Ovary (tissue), 10 donors: ENCODE measurements at places on chromosomes 2 and 18.

- DNase-seq, result no peak
These were observed 60.7 kb downstream of the RRM2 start for GRCh38 chr2:10183146-10183675.

- peak; percentile 29 for DNase-seq
These were observed 31.4 kb upstream of the TAF1B start for GRCh38 chr2:9811679-9812511.

DNA sequence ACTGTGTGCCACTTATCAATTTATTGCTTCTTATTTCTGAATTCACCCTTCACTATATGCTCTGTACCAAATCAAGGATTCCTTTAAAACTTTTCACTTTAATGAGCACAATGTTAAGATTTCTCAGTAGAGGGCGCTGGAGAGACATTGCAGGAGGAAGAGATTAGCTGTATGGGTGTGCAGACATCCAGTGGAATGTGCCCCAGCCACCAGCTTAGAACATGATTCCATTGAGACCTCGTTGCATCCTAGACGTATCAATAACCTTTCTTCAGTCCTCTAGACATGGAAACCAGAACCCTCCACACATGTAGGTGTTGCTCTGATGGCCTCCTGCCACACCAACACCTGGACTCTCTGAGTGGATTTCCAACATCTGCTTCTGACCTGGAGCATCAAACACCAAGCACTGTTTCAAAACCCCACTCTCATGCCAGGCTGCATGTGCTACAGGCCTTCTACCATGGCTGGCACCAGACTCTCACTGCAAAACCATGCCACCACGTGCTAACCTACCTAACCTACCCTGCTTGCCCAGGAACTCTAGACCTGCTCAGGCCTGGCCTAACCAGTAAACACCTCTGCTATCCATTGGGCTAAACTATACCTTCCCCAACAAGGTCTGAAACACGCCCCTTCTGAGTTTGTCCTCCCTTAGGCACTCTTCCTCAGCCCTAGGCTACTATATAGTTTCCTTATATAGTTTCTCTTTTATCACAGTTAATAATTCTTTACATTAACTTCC lies 633.2 kb upstream of the PKDCC start:
- no peak for DNase-seq

DNA sequence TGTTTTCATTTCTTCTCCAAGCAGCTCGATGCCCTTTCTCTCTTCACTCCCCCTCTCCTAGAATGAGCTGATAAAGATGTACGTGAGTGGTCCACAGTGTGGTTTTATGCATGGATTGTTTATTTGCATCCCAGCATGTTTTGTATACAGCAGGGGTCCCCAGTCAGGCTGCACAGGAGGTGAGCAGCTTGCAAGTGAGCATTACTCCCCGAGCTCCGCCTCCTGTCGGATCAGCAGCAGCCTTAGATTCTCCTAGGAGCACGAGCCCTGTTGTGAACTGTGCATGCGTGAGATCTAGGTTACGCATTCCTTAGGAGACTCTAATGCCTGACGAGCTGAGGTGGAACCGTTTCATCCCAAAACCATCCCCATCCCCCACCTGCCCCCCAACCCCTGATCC lies 262.6 kb downstream of the AGAP1 start:
- DNase-seq, result no peak

GRCh38 chr18:36142751-36143150 lies 13.1 kb downstream of the ELP2 start:
- no peak for DNase-seq

GRCh38 chr2:56515399-56515798 lies 331.6 kb downstream of the CCDC85A start:
- no peak for DNase-seq

DNA sequence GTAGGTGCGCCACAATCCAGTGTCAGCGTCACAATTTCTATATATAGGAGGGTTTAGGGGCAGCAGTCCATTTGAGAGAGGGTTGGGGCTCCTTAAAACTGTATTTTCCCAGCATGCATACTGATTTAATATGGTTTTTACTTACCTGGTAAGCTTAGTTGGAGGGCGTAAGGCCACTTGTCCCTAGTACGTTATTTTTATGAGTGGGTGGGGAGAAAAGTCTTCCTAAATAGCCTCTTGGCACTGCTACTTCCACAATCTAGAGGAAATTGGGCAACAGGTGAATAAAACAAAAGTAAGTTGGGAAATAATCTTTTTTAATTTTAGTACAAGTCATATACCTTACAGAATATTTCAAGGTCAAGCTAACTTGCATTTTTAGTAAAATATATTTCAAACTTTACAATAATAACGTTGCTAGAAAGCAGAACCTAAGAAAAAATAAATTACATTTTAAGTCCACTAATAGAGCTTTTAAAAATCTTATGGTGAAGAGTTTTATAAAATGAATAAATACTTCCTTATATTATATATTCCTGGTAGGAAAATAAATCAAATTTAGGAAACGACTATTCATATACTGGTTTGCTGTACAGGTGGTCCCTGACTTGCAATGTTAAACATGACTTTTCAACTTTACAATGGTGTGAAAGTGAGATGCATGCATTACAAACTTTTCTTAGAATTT lies 20.9 kb downstream of the DHRS9 start:
- no peak for DNase-seq

- DNase-seq, result peak; percentile 79
These were observed 71.7 kb downstream of the HS1BP3 start for GRCh38 chr2:20578895-20579825.

DNA sequence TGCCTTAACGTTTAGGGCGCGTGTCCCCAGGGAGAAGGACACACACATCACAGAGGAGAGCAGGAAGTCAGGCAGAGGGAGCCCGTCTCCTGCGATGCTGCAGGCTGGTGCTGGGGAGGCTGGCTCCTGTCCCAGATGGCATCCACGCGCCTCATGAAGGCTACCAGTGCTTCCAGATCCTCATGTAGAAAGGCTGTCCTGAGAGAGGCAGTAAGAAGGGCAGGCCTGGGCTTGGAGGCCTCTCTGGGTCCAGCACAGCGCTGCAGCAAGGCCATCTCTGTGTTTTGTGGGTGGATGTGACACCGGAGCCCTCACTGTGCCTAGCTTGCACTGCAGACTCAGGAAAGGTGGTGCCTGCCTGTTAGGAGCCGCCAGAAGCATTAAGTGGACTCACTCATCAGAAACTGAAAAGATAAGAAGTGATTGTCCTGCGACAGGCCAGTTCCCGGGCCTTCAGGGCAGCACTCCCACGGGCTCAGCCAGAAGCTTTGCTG lies 62.7 kb downstream of the FAM168B start:
- DNase-seq, result no peak

GRCh38 chr2:241953324-241953928 lies 83.9 kb downstream of the RTP5 start:
- no peak for DNase-seq

DNA sequence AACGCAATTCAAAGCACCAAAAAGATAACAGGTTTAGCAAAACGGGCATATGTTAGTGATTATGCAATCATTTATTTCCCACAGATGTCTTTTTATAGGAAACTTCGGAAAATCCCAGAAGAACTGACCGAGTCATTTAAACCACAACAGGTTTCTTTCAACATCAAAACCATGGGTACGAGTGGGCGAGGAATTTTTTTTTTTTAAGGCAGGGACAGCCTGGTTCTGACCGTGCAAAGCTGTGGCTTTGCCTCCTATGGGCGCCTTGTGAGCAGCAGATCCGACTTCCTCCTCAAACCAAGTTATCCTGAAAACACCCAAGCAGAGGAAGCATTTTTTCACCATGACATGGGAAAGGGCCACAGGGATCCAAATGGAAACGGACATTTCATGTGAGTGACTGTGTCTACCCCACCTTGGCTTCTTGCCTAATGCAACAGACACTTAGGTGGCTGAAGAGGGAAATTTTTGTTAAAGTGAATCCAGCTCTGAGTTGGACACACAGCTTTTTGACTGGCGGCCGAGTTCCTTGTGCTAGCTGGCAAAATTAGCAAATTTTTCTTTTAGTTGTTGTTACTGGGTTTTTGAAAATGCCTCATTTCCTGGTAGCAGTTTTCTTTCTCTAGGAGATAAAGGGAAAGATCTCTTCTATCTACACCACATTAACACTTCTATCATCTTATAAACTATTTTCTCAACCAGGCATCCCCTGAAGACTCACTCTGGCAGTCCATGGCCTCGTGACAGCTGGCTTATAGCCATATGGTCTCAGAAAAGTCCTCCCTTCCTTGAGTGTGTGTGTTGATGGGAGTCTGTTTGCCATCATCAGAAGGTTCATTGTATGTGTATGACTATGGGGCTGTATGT lies 487.4 kb upstream of the ZEB2 start:
- no peak for DNase-seq

- DNase-seq, result no peak
These were observed 811 bp downstream of the ADD2 start for GRCh38 chr2:70767079-70767698.

- DNase-seq, result no peak
These were observed 500 bp downstream of the LIMS1 start for GRCh38 chr2:108534584-108535356.

DNA sequence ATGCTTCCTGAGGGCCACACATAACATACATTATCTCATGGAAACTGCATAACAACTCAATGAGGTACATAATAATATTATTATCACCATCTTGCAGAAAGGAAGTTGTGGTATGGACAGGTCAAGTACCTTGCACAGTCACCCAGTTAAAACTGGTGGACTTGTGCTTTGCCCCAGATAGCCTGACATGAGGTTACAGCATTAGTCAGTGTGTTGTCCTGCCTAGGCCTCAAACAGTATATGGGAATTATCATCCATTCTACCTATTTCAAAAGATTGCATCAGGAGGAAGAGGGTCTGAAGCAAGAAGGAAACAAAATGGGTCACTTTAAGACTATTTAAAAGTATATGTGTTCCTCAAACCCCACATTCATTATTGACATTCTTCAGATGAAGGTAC lies 5.4 kb upstream of the ANTXR1 start:
- DNase-seq, result no peak

DNA sequence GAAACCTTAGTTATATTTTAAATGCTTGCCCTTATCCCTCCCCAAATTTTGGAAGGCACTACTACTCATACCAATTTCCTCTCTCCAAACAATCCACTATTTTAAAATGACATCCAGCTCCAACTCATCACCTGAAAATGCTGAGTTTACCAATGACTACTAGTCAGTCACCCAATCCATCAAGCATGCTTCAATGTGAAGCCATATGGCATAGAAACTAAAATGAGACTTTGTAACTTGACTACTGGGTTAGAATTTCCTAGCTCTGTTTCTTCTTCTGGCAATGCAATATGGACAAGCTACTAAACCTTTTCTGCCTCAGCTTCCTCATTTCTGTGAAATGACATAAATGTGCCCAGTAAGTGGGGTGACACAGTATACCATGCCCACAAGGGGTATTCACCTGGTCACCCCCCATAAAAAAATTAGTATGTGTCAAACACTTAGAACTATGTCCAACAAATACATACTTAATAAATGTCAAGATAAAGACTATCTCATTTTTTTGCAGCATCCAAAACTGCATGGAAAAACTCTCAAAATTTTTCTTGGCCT lies 10.0 kb upstream of the STPG4 start:
- no peak for DNase-seq

GRCh38 chr2:166127217-166128155 lies at the start of gene SCN1A:
TSS of gene SCN1A (minus strand) at chr2:166128020. CDS start at chr2:166073621, 54,399 bp downstream.
- no peak for DNase-seq

DNA sequence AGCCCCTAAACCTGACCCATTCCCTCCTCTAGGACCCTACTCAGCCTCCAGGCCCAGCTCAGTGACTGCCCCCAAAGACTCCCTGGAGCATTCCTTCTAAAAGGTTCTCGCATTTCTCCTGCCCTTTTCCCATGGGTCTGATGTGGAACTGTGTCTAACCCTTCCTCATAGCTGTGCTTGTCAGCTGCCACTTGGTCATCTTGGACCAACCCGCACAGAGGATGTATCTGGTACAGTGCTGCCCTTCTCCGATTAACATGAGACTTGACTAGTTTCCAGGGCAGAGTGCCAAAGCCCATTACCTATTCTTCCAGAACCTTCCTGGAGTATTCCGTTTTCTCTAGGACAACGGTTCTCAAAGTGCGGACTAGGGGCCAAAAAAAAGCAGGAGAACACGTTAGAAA lies 518 bp upstream of the NFU1 start:
- peak; percentile 73 for DNase-seq

DNA sequence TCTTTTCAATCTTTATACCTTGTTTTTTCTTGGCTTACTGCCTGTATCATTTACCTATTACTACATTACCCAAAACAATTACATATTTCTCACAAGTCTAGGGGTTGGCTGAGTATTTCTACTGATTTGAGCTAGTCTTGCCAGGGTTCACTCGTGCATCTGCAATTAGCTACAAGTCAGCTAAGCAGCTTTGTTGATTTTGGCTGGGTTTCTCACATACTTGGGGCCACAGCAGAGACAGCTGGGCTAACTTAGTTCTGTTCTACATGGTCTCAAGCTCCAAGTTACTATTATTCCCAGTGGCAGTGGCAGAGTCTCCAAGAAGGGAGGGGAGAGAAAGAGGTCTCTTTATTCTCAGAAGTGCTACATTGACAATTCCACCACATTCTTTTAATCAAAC lies 54.7 kb upstream of the SP5 start:
- no peak for DNase-seq

DNA sequence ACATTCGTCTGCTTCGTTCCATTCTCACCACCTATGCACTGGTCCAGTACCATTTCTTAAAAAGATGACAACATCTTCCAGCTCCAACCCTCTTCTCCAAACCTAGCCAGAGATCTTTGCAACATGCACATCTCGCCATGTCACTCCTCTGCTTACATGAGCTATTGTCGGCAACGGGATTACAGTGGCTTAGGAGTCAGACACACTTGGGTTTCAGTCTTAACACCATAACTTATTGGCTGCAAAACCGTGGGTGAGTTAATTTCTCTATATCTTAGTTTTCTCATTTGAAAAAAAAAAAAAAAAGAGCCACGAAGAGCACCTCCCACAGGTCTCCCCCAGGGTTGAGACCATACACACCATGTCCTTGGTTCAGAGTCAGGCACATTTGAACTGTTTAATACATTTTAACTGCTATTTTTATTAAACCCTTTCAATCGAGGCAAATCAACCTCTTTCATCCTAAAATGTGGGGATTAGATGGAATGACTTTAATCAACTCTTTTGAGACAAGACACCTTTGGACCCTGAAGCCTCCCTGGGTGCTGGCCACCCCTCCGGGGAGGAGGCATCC lies 889 bp downstream of the ANKRD29 start:
- no peak for DNase-seq

- DNase-seq, result no peak
These were observed 584.2 kb downstream of the CMPK2 start for GRCh38 chr2:6281524-6281923.

DNA sequence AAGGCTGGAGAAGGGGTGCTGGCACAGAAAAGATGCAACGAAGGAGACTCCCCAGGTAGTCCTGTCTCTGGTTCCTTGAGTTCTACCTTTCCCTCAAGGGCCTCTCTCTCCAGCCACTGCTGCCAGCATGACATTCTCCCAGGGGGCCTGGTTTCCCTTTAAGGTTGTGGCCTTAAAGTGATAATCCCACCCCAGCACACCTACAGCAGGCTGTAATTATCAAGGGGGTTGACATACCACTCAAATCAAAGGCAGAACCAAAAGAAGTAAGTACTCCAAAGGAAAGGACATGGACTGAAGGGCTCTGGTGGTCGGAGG lies 127.4 kb upstream of the MSH6 start:
- no peak for DNase-seq

- DNase-seq, result no peak
These were observed 64.3 kb upstream of the FZD7 start for GRCh38 chr2:201969241-201969937.
